ENCODE measurements at places on chromosomes 13 and 19. TPM values are rescaled to one million over a fixed set of nuclear protein-coding genes. Genes with fewer than 3 reads are reported as not detected.

DIS3 gene
- 20.6 TPM for total RNA-seq

FGF22 gene
- total RNA-seq = 0.04 TPM

DNA sequence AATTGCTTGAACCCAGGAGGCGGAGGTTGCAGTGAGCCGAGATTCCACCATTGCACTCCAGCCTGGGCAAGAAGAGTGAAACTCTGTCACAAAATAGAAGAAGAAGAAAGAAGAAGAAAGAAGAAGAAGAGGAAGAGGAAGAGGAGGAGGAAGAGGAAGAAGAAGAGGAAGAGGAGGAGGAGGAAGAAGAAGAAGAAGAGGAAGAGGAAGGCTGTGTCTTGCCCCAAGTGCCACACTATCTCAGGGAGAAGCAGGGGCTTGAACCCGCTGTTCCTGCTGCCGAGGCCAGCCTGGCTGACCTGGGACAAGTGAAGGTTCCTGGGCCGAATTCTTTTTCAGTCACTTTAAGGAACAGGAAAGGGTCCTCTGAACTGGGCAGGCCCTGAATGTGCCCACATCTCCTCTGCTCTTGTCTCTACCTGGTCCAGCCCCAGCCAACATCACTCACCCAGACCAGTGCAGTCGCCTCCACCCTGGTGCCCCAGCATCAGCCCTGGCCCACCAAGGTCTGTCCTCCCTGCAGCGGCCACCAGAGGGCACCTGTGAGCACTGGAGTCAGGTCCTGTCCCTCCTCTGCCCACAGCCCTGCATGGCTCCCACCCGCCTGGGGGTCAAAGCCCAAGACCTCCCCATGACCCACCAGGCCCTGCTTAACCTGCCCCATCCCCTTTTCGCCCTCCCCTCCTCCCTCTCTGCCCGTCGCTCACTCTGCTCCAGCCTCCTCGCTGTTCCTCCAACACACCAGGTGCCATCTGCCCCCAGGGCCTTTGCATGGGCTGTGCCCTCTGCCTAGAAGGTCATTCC, 20.0 kb downstream of the TICAM1 start:
- H3K36me3 ChIP-seq = peaks cover 5% of the 10 kb centered on the region
- peak; percentile 54 for DNase-seq
- H3K4me3 ChIP-seq = no peak overlapping the region
- H3K27me3 ChIP-seq = no peaks in the 10 kb centered on the region
- peaks cover 6% of the 10 kb centered on the region for H3K4me1 ChIP-seq

- no peak overlapping the region for H3K27ac ChIP-seq
- H3K27me3 ChIP-seq = no peaks in the 10 kb centered on the region
- DNase-seq = no peak
These were observed 406.2 kb downstream of the LIG4 start for GRCh38 chr13:107809125-107809524.

GRCh38 chr13:102593466-102593865, 3.3 kb upstream of the TPP2 start:
- no peaks in the 10 kb centered on the region for H3K27me3 ChIP-seq
- H3K4me3 ChIP-seq = no peak overlapping the region
- peaks cover 8% of the 10 kb centered on the region for H3K4me1 ChIP-seq
- H3K27ac ChIP-seq = no peak overlapping the region
- no peak for DNase-seq
- no peaks in the 10 kb centered on the region for H3K36me3 ChIP-seq

- no peak overlapping the region for H3K4me3 ChIP-seq
- no peaks in the 10 kb centered on the region for H3K4me1 ChIP-seq
- H3K36me3 ChIP-seq = no peaks in the 10 kb centered on the region
- no peaks in the 10 kb centered on the region for H3K27me3 ChIP-seq
- DNase-seq = no peak
- H3K27ac ChIP-seq = no peak overlapping the region
These were observed 6.4 kb upstream of the KLK6 start for GRCh38 chr19:50975766-50976165.

GRCh38 chr19:48746738-48747575, at the start of gene IZUMO1:
TSS of gene IZUMO1 (minus strand) at chr19:48746909. CDS start at chr19:48745859, 1,050 bp downstream.
- H3K4me1 ChIP-seq = peaks cover 16% of the 10 kb centered on the region
- peak within 1 kb of the TSS; percentile 92 for H3K27ac ChIP-seq
- H3K36me3 ChIP-seq = no peaks in the 10 kb centered on the region
- peak; percentile 91 for DNase-seq
- peaks cover 46% of the 10 kb centered on the region for H3K27me3 ChIP-seq

GRCh38 chr19:15479391-15480345, at the start of gene PGLYRP2:
TSS of gene PGLYRP2 (minus strand) at chr19:15479501. CDS start at chr19:15479371, 130 bp downstream.
- no peak for DNase-seq
- no peaks in the 10 kb centered on the region for H3K36me3 ChIP-seq
- no peaks in the 10 kb centered on the region for H3K4me1 ChIP-seq
- H3K4me3 ChIP-seq = no peak within 1 kb of the TSS
- no peak within 1 kb of the TSS for H3K27ac ChIP-seq

CBY2 gene
- total RNA-seq = not detected

DNA sequence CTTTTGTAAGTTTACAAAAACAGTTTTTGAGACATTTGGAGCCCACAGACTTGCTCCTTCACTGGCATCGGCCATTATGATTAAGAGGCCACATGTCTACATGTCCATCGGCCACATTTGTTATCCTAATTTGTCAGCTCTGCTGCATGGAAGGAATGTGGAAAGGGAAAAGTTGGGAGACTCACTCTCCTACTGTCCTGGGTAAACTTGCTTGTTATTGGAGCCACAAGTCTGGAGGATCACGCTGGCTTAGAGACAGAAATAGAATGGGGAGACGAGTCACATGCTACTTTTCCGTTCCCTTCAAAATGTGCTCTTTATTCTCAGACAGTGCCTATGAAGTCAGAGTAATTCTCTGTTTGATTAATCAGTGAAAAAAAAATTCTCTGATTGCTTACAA, 741.2 kb upstream of the PCDH9 start:
- DNase-seq = peak; percentile 5
- no peaks in the 10 kb centered on the region for H3K4me1 ChIP-seq
- H3K27ac ChIP-seq = no peak overlapping the region

RAD23A gene
- total RNA-seq = 92.7 TPM

ELSPBP1 gene
- total RNA-seq = not detected

GRCh38 chr19:43847884-43848283, 20.8 kb downstream of the ZNF283 start:
- no peaks in the 10 kb centered on the region for H3K4me1 ChIP-seq
- no peak for DNase-seq
- no peak overlapping the region for H3K4me3 ChIP-seq
- H3K36me3 ChIP-seq = peaks cover 23% of the 10 kb centered on the region
- no peak overlapping the region for H3K27ac ChIP-seq

DNA sequence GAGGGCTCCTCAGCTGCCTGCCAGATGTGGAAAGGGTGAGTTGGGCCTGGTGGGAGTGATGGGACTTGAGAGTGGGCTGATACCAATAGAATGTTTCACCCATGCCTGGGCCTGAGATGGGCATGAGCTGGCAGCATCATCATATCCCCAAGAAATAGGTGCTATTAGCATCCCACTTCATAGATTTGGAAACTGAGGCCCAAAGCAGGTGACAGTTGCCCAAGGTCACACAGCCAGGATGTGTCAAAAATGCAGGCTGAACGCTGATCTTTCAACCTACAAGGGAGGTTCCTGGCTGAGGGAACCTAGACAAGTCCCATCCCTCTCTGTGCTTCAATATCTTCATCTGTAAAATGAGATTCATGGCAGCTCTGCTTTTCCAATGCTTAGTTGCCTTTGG, 4.6 kb downstream of the SYDE1 start:
- no peak overlapping the region for H3K27ac ChIP-seq
- peaks cover 67% of the 10 kb centered on the region for H3K36me3 ChIP-seq
- H3K4me3 ChIP-seq = no peak overlapping the region
- peaks cover 33% of the 10 kb centered on the region for H3K4me1 ChIP-seq
- no peaks in the 10 kb centered on the region for H3K27me3 ChIP-seq

KISS1R gene
- not detected for total RNA-seq

DNA sequence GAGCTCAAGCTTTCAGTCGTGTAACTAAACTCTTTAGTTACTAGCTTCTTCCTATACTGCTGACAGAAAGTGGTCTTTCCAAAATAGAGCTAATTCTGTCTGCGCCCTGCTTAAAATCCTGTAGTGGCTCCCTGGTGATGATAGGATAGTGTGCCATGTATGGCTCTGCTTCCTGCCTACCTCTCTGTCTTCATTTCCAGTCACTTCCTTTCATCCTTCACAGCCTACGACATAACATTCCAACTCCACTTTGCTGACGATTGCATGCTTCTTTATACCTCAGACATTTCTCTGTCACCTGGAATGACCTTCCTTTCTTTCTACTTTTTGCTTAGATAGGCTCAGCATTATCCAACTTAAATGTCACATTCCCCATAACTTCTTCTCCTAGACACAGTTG, 190.8 kb downstream of the MAB21L1 start:
- no peaks in the 10 kb centered on the region for H3K36me3 ChIP-seq
- no peaks in the 10 kb centered on the region for H3K4me1 ChIP-seq
- no peak overlapping the region for H3K27ac ChIP-seq
- no peaks in the 10 kb centered on the region for H3K27me3 ChIP-seq

C19orf85 gene
- total RNA-seq = not detected

- no peak overlapping the region for H3K4me3 ChIP-seq
- H3K4me1 ChIP-seq = no peaks in the 10 kb centered on the region
- H3K36me3 ChIP-seq = no peaks in the 10 kb centered on the region
- peaks cover 25% of the 10 kb centered on the region for H3K27me3 ChIP-seq
- no peak overlapping the region for H3K27ac ChIP-seq
- peak; percentile 75 for DNase-seq
These were observed 33.0 kb downstream of the DEDD2 start for GRCh38 chr19:42184401-42184861.

SGCG gene
- total RNA-seq = 68.0 TPM

DNA sequence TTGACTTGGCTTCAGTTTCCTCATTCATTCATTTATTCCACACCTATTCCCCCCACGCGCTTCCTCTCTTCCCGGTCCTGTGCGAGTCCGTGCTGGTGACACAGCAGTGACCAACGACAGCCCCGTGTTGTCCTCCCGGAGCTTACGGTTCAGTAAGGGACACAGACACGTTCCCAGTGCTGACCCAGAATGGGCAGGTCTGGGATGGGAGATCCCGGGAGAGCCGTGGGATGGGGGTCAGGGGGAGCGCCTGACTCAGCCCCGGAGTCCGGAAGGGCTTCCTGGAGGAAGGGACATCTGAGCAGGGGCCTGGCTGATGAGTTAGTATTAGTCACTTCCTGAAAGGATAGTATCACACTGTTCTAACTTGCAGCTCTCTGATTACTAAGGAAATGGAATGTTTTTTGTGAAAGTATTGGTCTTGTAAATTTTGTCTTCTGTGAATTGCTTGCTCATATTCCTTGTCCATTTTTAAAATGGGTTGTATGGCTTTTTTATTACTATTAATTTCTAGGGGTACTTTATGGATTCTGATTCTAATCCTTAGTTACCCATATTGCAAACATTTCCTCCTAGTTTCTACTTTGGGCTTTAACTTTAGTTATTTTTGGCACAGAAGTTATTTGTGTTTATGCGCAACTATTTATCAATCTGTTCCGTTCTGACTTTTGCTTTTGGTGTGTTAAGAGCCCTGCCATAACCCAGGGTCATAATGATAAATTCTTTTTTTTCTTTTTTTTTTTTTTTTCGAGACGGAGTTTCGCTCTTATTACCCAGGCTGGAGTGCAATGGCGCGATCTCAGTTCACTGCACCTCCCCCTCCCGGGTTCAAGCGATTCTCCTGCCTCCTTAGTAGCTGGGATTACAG, 708 bp upstream of the ERCC1 start:
- peaks cover 21% of the 10 kb centered on the region for H3K36me3 ChIP-seq
- peak overlapping the region; percentile 91 for H3K4me3 ChIP-seq
- H3K27ac ChIP-seq = peak overlapping the region; percentile 94
- DNase-seq = peak; percentile 70

- H3K4me3 ChIP-seq = no peak overlapping the region
- peaks cover 3% of the 10 kb centered on the region for H3K4me1 ChIP-seq
- DNase-seq = peak; percentile 74
- H3K27me3 ChIP-seq = peaks cover 7% of the 10 kb centered on the region
These were observed 6.6 kb upstream of the NPAS1 start for GRCh38 chr19:47013041-47013517.

GRCh38 chr13:113559901-113560644, 24.5 kb upstream of the TFDP1 start:
- H3K36me3 ChIP-seq = no peaks in the 10 kb centered on the region
- no peak overlapping the region for H3K27ac ChIP-seq
- peaks cover 9% of the 10 kb centered on the region for H3K4me1 ChIP-seq

GRCh38 chr13:92825938-92826596, 400.5 kb upstream of the GPC6 start:
- H3K4me1 ChIP-seq = no peaks in the 10 kb centered on the region
- H3K27ac ChIP-seq = no peak overlapping the region
- no peaks in the 10 kb centered on the region for H3K36me3 ChIP-seq
- H3K4me3 ChIP-seq = no peak overlapping the region
- no peaks in the 10 kb centered on the region for H3K27me3 ChIP-seq
